ENCODE measurements at places on chromosomes 4 and X.

GRCh38 chr4:88939697-88940096, 117.3 kb downstream of the FAM13A start:
- DNase-seq: no peak

GRCh38 chrX:56746996-56747395, 18.0 kb downstream of the NBDY start:
- no peak for DNase-seq

DNA sequence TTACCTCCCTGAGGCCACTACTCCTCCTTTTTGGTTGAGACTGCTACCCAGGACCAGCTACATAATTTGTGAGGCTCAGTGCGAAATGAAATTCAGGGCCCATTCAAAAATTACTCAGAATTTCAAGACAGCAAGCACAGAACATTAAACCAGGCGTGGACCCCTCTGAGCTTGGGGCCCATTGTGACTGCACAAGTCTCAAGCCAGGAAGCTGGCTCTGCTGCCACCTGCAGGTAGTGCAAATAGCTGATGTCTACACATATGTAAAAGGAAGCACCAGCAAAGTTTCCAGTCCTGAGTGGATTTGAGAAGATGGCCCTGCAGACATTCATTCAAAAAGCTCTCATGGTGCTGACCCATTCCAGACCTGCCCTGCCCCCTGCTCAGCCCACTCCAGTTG, 213.4 kb upstream of the LNX1 start:
- no peak for DNase-seq

DNA sequence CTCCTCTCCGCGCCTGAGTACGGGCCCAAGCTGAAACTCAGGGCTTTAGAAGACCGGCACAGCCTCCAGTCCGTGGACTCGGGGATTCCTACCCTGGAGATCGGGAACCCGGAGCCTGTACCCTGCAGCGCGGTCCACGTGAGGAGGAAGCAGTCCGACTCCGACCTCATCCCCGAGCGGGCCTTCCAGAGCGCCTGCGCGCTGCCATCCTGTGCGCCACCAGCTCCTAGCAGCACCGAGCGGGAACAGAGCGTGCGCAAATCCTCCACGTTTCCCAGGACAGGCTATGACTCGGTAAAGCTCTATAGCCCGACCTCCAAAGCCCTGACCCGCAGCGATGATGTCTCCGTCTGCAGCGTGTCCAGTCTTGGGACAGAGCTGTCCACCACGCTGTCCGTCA, 13.9 kb downstream of the TBC1D14 start:
- no peak for DNase-seq

GRCh38 chr4:139315221-139315675, 13.0 kb upstream of the NDUFC1 start:
- DNase-seq: no peak

DNA sequence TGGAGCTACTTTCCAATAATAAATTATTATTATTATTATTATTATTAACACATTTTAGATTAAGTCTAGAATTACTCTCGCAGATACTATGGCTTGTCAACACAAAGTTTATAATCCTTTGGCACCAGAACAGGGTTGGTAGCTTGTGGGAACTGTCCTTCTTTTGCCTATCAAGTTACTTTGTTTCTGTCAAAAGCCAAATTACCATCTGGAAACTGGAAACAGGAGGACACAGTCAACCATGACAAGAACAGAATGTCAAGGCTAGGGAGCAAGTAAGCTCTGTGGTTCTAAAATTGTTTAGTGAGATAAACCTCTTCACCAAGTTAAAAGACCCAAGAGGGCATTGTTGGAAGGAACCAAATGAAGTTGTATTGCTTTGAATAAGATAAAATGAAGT, 42.5 kb downstream of the DGKK start:
- no peak for DNase-seq

- DNase-seq: no peak
These were observed 172.5 kb downstream of the SH2D1A start for GRCh38 chrX:124518885-124519284.

GRCh38 chr4:33349376-33349775, 2629.2 kb downstream of the PCDH7 start:
- DNase-seq: no peak

DNA sequence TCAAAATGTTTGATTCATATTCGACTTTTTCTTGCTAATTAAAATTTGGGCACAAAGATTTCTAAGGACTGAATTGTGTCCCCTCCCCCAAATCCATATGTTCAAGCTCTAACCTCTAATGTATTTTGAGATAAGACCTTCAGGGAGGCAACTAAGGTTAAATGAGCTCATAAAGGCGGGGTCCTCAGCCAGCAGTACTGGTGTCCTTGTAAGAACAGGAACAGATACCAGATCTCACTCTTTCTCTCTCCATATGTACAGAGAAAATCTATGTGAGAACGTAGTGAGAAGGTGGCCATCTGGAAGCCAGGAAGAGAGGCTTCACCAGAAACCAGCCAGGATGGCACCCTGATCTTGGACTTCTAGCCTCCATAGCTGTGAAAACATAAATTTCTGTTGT, 116.9 kb downstream of the VEGFC start:
- DNase-seq: no peak

DNA sequence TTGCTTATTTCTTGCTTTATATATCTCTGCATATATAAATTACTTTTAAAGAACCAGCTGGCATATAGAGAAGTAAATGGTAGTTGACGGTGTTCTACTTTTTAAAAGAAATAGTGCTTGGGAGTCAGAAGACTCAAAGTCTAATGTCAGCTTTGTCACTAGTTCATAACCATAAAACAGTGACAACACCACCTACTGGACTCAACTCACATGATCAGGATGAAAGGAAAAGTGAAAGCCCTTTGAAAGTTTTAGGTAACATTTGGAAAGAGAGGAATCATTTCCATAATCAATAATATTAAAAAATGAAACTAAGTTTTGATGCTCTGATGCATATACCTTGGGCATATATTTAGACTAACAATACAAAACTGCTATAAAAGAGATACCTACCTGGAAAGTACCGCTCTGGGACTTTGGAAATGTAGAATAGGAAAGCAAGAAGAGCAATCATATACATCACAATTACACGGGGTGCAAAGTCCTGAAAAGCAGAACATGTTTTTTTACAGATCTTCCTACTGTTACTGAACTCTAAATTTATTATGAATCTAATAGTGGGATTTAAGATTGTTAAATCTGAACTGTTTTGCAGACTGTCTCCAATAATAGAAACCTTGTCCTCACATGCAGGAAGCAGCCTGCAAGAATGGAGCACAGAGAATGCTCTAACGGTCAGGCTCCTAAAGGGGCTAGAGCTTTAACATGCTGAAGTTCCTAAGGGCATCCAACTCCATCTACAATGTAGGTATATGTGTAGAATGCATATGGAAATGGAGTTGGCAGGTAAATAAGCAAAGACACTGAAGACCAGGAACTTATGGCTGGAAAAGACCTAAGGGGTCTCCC, 15.6 kb downstream of the PAQR3 start:
- no peak for DNase-seq

- DNase-seq: no peak
These were observed 77.3 kb downstream of the MAGEA10 start for GRCh38 chrX:152061083-152061482.

GRCh38 chr4:40515037-40515397, 114.6 kb downstream of the RBM47 start:
- DNase-seq: no peak

GRCh38 chr4:110663206-110663605, 40.3 kb upstream of the PITX2 start:
- no peak for DNase-seq

DNA sequence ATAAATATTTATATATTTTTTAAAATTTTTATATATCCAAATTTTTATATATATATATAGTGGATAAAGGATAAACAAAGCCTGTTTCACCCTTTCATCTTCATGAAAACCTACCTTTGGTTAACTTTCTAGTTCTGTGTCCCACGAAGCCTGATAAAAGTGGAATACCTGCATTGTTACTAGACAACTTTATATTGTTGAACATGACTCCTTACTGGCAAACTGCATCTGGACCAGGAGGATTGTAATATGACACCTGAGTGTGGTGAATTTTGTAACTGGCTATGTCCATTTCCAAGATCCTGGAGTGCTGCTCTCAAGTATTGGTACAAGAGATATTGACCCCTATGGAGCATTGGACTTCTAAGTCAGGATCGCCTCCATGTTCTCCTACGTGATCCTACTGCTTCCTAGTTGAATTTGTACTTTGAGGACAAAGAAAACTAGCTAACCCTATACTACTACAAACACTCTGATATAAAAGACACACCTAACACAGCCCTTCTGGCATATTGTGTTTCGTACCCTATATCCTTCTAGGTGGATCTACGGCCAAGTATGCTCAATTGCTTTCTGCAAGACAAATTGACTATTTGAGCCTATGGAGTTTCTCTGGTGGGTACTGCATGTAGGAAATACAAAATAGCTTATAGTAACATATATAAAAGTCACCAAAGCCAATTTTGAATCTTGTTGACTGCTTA, 61.3 kb upstream of the PRRG1 start:
- DNase-seq: no peak

DNA sequence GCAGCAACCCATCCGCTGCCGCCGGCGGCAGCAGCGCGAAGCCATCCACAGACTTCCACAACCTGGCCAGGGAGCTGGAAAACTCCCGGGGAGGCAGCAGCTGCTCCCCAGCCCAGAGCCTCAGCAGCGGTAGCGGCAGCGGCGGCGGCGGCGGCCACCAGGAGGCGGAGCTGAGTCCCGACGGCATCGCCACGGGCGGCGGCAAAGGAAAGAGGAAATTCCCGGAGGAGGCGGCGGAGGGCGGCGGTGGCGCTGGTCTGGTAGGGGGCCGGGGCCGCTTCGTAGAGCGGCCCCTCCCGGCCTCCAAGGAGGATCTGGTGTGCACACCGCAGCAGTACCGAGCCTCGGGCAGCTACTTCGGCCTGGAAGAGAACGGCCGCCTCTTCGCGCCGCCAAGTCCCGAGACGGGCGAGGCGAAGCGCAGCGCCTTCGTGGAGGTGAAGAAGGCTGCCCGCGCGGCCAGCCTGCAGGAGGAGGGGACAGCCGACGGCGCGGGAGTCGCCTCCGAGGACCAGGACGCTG, 4.9 kb downstream of the PRDM8 start:
- DNase-seq: peak; percentile 71

DNA sequence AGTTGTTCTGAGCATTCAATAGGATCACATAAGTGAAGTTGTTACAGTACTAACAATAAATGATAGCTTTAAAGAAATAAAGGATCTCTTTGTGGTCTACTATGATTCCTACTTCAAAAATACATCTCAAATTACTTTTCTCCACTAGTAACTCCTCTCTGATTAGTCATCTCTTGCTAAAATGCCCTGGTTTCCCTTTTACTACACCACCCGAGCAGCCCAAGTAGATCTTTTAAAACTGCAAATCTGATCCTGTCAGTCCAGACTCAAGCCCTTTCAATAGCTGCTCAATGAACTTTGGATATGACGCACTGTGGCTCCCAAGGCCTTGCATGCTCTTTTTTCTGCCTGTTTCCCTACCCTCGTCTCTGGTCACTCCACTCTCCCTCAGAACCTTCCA, 97.5 kb downstream of the MAOA start:
- no peak for DNase-seq

- no peak for DNase-seq
These were observed 67.2 kb upstream of the BRWD3 start for GRCh38 chrX:80876877-80877276.

GRCh38 chr4:75705198-75705977, 19.0 kb upstream of the USO1 start:
- no peak for DNase-seq

- DNase-seq: no peak
These were observed 47.8 kb downstream of the MAP7D3 start for GRCh38 chrX:136203438-136203837.
